ENCODE measurements at places on chromosomes 12 and 14. TPM values are rescaled to one million over a fixed set of nuclear protein-coding genes. Genes with fewer than 3 reads are reported as not detected.

INSM2 gene
- 1.7 TPM for total RNA-seq

SLC6A13 gene
- 13.9 TPM for total RNA-seq

MPHOSPH9 gene
- 60.2 TPM for total RNA-seq

UTP20 gene
- total RNA-seq, result 11.8 TPM

SDSL gene
- 9.0 TPM for total RNA-seq

DIO2 gene
- 43.8 TPM for total RNA-seq

BLTP3B gene
- total RNA-seq, result 71.4 TPM

CLEC6A gene
- total RNA-seq, result not detected

SLCO1B1 gene
- not detected for total RNA-seq

AQP6 gene
- total RNA-seq, result 0.96 TPM
